ENCODE measurements at places on chromosomes 5 and 9. TPM values are rescaled to one million over a fixed set of nuclear protein-coding genes. Genes with fewer than 3 reads are reported as not detected.

- no peak for DNase-seq
Measured at GRCh38 chr5:952597-953271, 55.9 kb upstream of the NKD2 start.

- DNase-seq: no peak
Measured at GRCh38 chr5:62948301-62948700, 369.7 kb downstream of the LRRC70 start.

GRCh38 chr9:120859361-120859760 is 16.6 kb upstream of the PSMD5 start:
- no peak for DNase-seq

- DNase-seq: no peak
Measured at GRCh38 chr9:110170357-110171257, 37.4 kb downstream of the C9orf152 start.

DNA sequence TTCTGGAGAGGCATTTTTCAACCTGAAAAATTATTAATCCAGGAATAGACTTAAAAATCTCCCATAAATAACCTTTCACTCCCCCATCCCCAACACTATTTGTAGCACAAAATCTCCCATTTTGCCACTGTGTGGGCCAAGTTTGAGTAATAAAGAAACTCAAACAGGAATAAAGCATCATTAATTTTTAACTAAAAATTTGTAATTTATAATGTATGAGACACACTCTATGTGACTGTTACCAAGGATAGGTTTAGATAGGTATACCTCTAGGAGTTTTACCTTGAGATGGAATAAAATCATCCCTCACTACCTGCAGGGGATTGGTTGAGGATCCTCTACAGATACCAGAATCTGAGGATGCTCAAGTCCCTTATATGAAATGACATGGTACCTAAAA is 30.1 kb downstream of the CHD1 start:
- no peak for DNase-seq

The C9orf153 gene
- total RNA-seq: under 0.01 TPM

The PCDHB4 gene
- 1.2 TPM for total RNA-seq

Measured in osteoblast (primary cell).